ENCODE measurements at places on chromosomes 12 and 14.

- no peak for DNase-seq
These were observed 61.4 kb upstream of the PNMA1 start for GRCh38 chr14:73775339-73776193.

DNA sequence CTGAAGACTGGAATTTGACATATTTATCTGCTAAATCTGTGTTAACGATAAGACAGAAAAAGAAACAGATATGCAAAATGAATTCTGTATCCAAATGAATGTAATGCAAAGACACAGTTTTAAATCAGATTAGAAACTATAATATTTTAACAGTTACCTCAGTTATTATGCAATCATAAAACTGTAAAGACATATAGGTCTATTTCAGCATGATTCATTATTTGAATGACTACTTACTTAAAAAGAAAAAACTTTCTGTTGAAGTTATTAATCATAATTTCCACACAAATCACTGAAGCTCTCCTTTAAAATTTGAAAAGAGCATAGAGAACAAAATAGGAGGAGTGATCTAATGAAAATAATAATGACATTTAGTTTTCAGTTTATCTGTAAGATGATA is 742.6 kb downstream of the FSCB start:
- DNase-seq: no peak

- no peak for DNase-seq
These were observed 25.7 kb upstream of the COCH start for GRCh38 chr14:30848449-30849240.

DNA sequence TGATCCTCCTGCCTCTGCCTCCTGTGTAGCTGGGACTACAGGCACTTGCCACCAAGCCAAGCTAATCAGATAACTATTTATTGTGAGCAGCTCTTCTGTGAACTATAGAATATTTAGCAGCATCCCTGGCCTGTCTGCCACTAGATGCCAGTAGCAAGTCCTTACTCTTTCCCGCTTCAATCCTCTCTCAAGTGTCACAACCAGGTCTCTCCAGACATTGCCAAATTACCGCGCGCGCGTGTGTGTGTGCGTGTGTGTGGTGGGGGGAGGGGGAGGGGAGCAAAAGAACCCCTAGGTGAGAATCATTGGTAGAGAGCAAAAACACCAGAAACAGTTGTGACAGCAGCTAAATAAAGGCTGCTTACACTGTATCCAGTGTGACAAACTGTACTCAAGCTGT is 49.9 kb downstream of the PPP2R5E start:
- peak; percentile 32 for DNase-seq

- no peak for DNase-seq
These were observed 344.7 kb downstream of the NELL2 start for GRCh38 chr12:44531320-44531971.

- DNase-seq: peak; percentile 42
These were observed 18.4 kb upstream of the FOS start for GRCh38 chr14:75260025-75260763.

- DNase-seq: no peak
These were observed 15.4 kb downstream of the MON2 start for GRCh38 chr12:62481843-62482540.

GRCh38 chr12:904010-904414 is 45.5 kb downstream of the RAD52 start:
- DNase-seq: no peak

DNA sequence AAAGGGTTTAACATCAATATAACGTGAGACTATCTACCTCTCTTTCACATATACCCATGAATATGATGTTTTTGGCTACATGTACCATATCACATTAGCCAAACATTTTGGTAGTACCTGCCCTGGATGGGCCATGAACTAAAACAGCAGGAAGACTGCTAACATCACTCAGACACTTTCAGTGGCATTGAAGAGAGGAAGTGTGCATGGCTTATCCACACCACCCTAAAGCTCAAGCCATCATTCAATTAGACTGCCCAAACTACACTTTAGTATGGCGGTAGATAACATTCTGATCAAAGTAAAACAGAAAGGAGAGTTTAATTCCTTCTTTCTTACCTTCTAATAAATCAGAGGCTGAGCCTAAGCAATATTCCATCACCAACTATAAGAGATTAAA is 103.0 kb downstream of the PEBP1 start:
- DNase-seq: no peak

- DNase-seq: no peak
These were observed 1.4 kb downstream of the SOCS4 start for GRCh38 chr14:55028476-55028875.

GRCh38 chr14:36997843-36998242 is 174.6 kb downstream of the SLC25A21 start:
- no peak for DNase-seq

All from amniotic epithelial cell (primary cell).